CD4-positive, alpha-beta T cell treated with Interleukin-21 for 1 hour (primary cell): ENCODE measurements at places on chromosomes 12 and 14.

DNA sequence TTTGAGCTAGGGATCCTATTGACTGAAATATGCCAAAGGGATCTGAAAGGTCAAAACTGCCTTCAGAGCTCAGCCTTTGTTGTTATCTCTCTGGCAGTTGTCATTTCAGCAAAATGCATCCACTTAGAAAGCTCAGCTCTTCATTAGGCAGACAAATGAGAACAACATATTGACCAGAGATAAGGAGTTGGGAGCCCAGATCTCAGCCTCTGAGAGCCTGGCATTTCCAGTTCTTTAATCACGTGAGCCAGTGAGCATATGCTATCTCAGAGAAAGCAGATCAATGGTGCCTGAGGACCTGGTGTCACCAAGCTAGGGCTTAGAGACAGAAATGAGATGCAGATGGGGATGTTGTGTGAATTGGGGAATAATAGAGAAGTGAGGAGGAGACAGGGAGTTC is 101.1 kb downstream of the DAD1 start:
- no peak for DNase-seq

- DNase-seq, result no peak
Observed at GRCh38 chr14:104891664-104892530, 26.8 kb downstream of the CEP170B start.

DNA sequence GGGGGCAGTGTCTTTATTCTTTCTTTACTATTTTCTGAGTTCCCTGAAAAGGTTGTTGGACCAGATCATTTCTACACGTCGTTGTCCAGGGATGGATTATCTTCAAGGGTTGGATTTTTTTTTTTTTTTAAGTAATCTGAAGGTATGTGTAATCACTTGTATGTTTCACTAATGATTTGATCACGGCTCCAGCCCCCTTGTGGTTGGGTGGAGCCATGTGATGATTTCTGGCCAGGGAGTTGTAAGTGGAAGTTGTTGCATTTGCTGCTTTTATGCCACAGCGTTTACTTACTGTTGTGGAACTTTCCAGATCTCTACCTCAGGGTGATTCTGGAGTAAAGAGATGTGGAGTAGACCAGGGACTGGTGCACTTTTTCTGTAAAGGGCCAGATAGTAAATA is 390.3 kb downstream of the AACS start:
- DNase-seq, result no peak

- DNase-seq, result no peak
Observed at GRCh38 chr12:104306376-104306775, 2.8 kb downstream of the EID3 start.

DNA sequence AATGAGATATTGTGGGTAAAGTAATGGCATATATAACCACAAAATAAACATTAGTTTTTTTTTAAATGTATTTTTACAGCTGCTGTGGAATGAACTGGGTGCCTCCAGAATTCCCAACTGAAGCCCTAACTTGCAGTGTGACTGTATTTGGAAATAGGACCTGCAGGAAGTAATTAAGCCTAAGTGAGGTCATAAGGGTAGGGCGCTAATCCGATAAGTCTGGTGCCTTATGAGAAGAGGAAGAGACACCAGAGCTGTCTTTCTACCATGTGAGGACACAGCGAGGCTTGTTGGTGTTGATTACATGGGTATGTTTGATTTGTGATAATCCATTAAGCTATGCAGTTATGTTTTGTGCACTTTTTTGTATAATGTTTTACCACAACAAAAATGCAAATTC is 136.8 kb downstream of the TPH2 start:
- DNase-seq, result no peak

- no peak for DNase-seq
Observed at GRCh38 chr12:108973629-108974152, 47.2 kb downstream of the SVOP start.

DNA sequence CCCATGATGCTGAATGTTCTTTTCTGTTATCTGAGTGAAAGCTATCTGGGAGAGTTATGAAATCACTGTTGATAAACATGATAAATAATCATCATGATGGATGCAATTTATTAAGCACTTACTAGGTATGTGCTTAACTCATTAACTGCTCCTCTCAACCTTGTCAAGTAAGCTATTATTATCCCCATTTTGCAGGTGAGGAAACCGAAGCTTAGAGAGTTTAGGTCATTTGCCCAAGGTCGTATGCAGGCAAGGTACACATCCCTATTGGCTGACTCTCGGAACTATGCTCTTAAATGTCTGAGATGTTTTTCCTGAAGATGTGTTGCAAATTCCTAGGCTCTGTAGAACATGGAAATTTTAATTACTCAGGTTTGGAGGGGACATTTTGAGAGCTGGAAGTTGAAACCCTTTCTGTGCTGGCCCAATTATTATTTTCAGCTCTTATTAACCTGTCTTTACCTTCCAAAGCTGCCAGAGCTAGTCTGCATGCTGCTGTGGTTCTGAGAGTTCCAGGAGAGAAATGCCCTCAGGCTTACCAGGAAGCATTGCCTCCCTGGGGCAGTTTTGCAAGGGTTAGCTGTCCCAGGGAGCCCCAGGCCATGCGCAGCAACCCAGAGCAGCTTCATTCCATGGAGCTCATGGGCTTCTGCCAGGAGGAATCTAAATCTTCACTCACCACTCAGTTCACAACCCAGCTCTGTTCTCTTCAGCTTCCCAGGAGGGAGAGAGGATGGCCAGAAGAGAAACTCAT is 55.6 kb upstream of the OAS1 start:
- DNase-seq, result no peak
